ENCODE measurements at places on chromosomes 7 and 10. TPM values are rescaled to one million over a fixed set of nuclear protein-coding genes. Genes with fewer than 3 reads are reported as not detected.

CADPS2 gene
- 82.9 TPM for total RNA-seq

LIPJ gene
- total RNA-seq, result not detected

HYAL4 gene
- total RNA-seq, result 0.22 TPM

VTI1A gene
- total RNA-seq, result 19.1 TPM

CCDC136 gene
- 0.33 TPM for total RNA-seq

HSPA12A gene
- total RNA-seq, result 1.3 TPM

CYP3A4 gene
- total RNA-seq, result not detected
